NCI-H1105 (cell line): ENCODE measurements at places on chromosomes 6 and 20.

- DNase-seq = no peak
Observed at GRCh38 chr20:49560646-49561045, 7.3 kb downstream of the PTGIS start.

- DNase-seq = no peak
Observed at GRCh38 chr6:10268111-10268510, 146.8 kb downstream of the TFAP2A start.

GRCh38 chr6:110614586-110614985 is 138.2 kb upstream of the SLC22A16 start:
- no peak for DNase-seq

- DNase-seq = no peak
Observed at GRCh38 chr6:122268394-122268793, 131.1 kb upstream of the HSF2 start.

DNA sequence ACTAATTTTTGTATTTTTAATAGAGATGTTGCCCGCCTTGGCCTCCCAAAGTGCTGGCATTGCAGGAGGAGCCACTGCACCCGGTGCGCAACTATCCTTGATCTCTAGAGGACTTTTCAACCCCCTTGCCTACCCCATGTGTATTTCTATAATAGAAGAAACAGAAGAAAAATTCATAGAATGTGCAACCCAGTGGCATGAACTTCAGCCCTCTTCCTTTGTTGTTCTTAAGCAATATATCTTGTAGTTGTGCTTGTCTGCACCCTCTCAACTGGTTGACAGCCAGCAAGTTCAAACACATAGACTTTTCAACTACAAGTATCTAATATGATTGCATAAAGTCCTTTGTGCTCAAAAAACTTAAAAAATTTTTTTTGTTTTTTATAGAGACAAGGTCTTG is 72.3 kb upstream of the NCOA3 start:
- DNase-seq = no peak

GRCh38 chr6:44192428-44193041 is 24.2 kb upstream of the MYMX start:
- no peak for DNase-seq

DNA sequence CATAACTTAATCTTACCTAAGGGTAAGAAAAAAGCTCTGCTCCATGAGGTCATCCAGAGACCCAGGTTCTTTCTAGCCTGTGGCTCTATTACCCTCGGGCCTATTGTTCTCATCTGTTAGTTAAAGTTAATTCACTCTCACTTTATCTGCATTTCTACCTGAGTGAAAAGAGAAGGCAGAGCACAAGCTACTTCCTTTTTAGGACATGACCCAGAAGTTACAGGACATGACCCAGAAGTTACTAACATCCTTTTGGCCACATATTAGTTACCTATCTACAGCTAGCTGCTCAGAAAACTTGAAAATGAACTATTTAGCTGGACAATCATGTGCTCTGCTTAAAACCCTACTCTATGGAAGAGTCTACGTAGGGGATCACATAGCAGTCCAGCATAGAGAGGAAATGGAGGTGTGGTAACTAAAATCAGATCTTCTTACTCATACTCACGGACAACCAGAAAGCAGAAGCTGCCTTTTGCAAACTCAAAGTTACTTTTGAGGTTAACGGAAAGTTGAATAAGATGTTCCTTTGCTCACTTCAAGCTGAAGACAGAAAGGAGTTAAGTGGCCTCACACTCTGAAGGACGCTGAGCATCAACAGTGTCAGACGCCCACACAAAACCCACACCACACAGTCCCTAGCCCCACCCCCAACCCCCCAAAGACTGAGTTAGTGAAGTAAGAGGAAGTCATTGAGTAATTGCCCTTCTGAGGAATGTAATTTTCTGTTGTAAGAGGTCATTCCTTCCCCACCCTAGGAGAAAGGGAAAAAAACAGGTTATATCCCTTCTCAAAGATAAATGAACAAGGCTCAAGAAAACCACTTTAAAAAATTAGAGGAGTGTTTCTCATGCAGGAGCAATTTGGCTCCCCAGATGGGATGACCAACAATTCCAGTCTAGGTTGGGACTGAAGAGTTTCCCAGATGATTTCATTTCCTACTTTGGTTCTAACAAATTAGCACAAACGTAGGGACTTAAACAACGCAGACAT is 45.9 kb upstream of the TAB2 start:
- no peak for DNase-seq
